ENCODE measurements at places on chromosomes 7 and 10.

DNA sequence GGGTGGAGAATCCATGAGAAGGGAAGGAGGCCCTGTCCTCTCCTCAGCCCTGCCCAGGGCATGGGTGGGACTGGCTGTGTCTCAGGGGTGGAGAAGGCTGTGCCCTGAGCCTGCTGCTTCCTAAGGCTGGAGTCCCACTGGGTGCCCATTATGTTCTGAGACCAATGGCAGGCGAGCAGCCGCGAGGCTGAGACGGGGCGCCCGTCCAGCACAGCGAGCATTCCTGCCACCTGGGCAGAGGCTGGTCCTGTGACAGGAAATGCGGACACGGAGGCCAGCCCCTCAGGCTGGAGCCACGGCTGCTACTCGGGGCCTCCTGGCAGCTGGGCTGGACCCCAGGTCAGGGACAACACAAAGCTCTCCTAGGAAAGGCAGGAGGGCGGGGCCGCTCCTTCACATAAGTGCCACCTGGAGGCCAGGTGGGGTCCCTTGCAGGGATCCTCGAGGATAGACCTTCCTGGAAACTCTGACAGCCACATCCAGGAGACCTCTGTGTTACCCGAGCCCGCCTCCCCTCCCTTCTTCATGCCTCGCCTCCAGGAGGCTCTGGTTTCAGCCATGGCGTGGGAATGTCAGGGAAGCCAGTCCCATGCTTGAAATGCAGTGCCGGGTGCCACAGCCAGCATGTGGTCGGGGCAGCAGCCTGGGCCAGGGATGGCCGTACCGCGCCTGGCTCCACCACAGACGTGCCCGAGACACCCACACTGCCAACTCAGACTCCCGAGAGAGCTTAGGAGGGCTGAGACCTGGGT is 173.9 kb downstream of the USP6NL start:
- no peak for DNase-seq

GRCh38 chr10:33800545-33800944 is 466.1 kb upstream of the NRP1 start:
- DNase-seq: no peak

GRCh38 chr10:46171661-46172060 is 115.1 kb upstream of the ANTXRL start:
- no peak for DNase-seq

DNA sequence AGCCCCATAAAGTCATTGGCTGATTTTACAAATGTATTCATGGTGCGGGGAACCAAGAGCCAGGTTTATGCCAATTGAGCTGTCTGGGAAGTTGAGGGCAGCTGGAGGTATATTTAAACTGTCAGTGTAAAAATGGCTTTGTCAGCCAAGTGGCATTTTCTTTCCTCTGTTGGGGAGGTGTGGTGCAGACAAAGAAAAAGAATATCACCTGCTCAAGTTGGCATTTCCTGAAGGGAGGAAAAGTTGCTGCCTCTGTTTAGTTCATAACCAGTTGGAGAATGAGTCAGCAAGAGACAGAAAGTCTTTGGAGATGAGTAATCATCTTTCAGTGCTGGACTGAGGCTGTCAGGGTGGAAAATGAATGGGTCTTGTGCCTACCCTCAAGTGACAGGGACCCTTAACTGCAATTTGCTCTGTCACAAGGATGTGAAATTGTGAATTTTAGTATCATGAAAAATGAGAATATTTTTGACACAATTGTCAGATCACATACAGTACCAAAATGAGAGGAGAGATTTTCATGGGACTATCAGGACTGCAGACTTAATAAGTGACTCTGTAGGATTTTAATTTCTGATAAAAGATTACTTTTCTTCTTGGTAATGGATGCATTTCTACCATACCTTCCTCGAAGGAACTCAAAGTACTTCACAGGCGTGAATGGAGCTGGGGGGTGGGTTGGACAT is 137.3 kb downstream of the ANLN start:
- no peak for DNase-seq

DNA sequence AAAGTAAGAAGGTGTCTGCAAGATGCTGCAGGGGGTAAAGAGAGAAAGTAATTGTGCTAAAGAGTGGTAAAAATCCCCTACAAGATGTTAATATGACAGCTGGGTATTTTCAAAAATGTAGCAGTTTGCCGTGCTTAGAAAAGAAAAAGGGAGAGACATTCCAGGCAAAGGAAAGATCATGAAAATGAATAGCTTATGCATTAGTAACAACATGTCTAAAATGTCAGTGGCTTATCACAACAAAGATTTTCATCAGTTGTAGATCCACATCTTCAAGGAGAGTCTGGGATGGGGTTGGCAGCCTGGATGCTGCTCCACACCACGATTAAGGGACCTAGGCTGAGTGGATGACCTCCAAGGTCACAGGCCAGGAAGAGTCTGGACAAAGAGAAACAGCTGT is 920.9 kb downstream of the GRID1 start:
- no peak for DNase-seq

DNA sequence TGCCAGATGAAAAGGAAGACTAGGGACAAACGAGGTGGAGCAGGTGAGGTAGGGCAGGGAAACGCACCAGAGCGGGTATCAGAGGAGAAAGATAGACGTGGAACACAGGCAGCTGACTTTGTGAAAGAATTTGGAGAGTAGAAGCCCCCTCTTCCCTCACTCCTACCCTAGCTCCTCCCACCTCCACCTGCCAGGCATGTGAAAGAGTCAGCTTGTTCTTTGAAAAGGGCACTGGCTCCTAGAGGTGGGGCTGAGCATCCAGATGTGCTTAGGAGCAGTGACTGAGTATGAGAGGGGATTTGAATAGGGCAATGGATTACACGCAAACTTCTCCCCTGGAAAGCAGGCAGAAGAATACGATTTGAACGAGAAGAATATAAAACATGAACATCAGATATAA is 174.2 kb upstream of the INHBA start:
- DNase-seq: no peak

- DNase-seq: no peak
Measured at GRCh38 chr10:29596826-29597225, 37.9 kb downstream of the SVIL start.

- DNase-seq: no peak
Measured at GRCh38 chr7:11709196-11709595, 122.8 kb downstream of the THSD7A start.

DNA sequence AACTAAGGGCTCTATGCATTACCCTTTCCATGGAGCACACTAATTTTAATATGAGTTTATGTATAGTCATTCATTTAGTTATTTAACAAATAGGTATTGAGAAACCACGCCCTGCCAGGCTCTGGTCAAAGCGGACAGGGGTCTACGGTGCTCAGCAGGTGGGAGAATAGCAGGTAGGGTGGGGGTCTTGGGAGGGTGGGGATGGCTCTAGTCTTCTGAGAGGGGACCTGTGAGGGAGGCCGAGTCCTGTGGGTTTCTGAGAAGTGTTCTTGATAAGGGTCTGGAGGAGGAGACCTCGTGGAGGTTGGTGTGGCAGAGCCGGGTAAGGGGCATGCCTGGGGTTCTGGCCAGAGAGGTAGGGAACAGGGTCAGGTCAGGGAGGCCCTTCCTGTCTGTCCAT is 1.1 kb downstream of the WDFY4 start:
- no peak for DNase-seq
